HS-5 (cell line): ENCODE measurements at places on chromosomes 3 and 15.

DNA sequence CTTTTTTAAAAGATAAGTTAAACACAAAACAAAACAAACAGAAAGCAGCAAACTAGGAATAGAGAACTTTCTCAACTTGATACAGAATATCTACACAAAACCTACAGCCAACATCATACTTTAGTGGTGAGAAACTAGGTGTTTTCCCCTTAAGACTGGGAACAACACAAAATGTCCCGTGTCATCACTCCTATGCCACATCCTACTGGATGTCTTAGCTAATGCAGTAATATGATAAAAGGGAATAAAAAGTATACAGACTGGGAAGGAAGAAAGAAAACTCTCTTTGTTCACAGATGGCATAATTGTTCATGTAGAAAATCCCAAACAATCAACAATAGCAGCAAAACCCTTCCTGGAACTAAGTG, 45.9 kb downstream of the TMEM45A start:
- DNase-seq, result no peak

DNA sequence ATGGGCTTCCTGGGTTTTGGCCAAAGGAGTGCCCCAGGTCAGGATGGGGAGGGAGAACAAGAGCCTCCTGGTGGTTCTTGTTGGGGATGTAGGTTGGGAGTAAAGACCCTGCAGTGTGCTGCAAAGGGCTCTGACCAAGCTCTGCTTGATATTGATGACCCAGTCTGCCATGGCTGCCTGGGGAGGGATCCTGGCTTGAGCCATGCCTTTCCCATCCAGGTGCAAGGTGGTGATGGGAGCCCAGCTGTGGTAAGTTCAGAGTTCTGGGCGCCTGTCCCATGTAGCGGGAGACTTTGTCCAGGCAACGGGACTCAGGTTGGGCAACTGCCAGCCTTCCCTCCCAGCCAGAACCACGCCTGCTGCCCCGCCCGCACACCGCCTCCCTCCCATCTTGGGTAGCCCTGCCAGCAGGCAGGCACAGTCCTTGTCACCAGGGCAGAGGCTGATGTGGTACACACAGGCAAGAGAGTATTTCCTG, 2.6 kb downstream of the GNAI2 start:
- no peak for DNase-seq

DNA sequence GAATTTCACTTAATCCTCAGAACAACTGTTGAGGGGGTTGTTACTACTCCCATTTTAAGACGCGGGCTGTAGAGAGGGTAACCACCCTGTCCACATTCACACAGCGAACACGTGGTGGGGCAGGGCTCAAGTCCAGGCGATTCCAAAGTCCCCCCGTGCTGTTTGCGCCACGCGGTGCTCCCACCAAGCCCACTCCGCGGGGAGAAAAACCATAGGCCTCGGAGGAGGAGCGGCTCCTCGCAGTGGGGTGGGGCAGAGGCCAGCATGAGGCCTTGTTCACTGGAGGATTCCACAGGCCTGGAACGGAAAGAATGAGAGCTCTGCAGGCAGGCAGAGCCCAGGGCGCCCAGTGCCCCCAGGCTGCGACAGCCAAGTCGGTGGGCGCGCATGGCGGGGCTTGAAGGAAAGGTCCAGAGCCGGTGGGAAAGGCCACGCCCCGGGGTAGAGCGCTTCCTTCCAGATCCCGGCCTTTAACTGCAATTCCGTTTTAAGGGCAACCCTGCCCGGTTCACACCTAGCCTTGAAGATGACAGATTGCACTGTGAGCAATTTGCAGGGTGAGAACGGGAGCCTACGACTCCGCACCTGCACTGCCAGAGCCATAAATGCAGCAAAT, 161.8 kb upstream of the TBL1XR1 start:
- no peak for DNase-seq

DNA sequence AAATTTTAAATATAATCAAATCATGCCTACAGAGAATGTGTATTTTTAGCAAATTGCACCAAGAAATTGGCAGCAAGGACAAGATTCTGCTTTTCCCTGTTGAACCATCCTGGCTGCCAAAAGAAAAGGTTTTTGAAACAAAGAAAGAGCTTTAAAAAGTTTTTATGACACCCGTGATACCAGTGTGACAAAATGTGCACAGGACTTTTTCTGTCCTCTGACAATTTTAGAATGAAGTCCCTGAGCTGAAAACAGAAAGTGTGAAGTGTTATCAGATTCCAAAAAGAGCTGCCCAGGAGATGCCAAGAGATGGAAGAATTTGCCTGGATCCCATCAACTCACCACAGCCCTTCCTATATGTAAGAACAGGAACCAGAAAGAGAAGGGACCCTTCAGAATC, 33.2 kb upstream of the TMC3 start:
- no peak for DNase-seq

- no peak for DNase-seq
These were observed 695 bp downstream of the RPL32 start for GRCh38 chr3:12840591-12841148.

DNA sequence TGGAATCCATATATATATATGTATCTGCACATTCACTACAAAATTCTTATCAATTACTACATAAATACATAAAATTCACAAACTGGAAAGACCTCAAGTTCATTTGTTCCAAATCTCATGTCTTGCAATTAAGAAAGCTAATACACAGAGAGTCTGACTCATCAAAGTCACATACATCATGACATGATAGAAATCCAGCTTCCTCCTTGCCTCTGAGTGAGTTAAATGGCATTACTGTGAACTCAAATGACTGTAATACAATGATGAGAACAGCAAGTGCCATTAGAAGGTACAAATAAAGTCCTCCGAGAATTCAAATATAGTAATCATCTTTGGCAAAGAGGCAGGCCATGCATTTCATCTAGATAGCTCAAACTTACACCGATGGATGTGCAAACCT, 55.1 kb upstream of the AGTR1 start:
- DNase-seq, result no peak

- DNase-seq, result peak; percentile 79
These were observed 47.7 kb upstream of the GRIP2 start for GRCh38 chr3:14587740-14588360.

DNA sequence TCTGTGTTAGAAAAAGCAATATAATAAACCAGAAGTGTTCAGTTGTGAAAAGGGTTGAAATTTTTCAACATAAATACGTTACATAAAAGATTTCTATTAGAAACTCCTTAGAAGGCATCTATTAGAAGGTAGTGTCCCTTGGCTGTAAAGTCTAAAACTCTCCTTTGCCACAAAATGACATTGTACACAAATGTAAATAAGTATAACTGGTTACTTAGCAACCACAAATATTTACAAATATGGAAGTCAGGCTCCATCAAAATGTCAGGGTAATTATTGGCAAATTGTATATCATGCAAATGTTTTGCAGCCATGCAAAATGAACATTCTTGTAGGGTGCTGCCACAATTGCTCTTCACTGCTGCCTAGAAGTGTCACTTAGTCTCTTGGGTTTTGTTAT, 419.1 kb upstream of the CDIN1 start:
- no peak for DNase-seq

GRCh38 chr3:184156522-184156955, 1.4 kb downstream of the DVL3 start:
- DNase-seq, result no peak

- DNase-seq, result no peak
These were observed 39.4 kb upstream of the SNRK start for GRCh38 chr3:43246976-43247375.

- DNase-seq, result no peak
These were observed 20.7 kb downstream of the RAP2B start for GRCh38 chr3:153182501-153183293.

GRCh38 chr3:77262361-77262760, 222.5 kb downstream of the ROBO2 start:
- no peak for DNase-seq

GRCh38 chr3:141365201-141365600, 3.1 kb upstream of the ZBTB38 start:
- DNase-seq, result no peak

GRCh38 chr15:70252056-70252950, 154.6 kb upstream of the TLE3 start:
- no peak for DNase-seq

- DNase-seq, result no peak
These were observed at the start of gene BHLHE40 for GRCh38 chr3:4979428-4980228. BHLHE40 (plus strand) TSS chr3:4979437; CDS start chr3:4979719, 282 bp downstream.

DNA sequence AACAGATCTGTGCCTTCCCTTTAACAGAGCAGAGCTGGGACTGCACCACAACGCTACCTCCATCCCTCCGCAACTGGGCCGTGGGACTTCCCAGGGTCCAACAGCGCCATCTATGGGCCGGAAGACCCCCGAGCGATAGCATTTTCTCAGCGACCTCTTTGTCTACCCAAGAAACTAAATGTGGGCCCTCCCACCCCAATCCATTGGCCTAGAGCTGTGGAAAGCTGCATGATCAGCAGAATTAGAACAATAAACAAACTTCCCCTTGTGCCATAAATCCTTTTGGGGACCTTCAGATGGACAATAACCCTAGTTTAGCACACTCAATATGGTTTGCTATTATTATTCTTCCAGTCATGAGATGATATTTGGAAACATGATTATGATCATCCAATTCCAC, 74.8 kb upstream of the NTRK3 start:
- no peak for DNase-seq

DNA sequence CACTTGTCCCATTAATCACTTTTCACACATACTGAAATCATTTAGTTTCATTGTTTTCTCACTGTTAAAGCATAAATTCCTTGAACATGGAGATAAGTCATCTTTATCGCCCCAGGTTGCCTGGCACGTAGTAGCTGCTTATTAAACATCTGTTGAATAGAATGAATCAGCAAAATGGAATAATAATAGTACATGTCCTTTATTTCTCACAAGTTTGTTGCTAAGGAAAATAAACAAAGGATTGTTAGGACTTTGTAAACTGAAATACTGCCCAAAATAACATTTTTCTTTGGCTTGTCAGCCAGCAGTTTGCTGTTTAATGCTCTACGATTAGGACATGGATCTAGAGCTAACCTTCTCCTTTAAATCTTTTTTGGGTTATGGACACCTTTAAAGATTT, 17.9 kb downstream of the SLC35A5 start:
- DNase-seq, result no peak

DNA sequence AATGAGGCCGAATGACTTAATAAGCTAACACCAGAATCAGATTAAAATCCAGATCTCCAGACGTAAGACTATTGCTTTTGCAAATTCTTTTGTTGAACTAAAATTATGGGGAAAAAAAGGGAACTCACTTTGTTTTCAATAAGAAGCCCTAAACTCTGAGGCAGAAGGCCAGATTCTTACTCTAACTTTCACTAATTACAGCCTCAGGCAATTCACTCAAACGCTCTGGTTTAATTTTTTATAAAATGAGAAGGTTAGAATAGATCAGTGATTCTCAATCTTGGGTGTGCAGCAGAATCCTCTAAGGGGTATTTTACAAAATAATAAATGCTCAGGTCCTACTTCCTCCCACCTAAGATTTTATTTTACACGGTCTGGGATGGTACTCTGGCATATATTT, 38.1 kb downstream of the C3orf70 start:
- no peak for DNase-seq

- no peak for DNase-seq
These were observed 281.9 kb upstream of the LRRFIP2 start for GRCh38 chr3:37456270-37456708.

- no peak for DNase-seq
These were observed 139.7 kb downstream of the RTP4 start for GRCh38 chr3:187507905-187508304.

GRCh38 chr15:39074341-39074985, 506.4 kb upstream of the THBS1 start:
- no peak for DNase-seq

GRCh38 chr3:2517500-2518172, 419.0 kb downstream of the CNTN4 start:
- DNase-seq, result no peak
